HS-5 (cell line): ENCODE measurements at places on chromosomes 4 and X.

DNA sequence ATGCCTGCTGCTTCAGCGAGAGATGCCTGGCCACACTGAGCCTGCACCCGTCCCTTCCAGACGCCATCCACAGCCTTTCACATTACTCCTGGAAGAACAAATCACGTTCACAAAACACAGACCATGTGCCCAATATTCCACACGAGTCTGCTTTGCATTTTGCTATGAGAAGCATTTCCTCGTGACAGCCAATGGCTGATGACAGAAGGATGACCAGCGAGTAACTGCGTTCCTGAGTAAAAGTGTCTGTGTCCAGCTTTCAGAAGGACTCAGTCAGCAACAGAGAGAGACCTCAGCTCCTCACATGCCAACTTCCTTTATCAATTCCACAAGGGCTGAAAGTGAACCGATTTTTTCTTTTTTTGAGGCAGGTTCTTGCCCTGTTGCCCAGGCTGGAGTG lies 19.5 kb downstream of the NAT8L start:
- DNase-seq: no peak

DNA sequence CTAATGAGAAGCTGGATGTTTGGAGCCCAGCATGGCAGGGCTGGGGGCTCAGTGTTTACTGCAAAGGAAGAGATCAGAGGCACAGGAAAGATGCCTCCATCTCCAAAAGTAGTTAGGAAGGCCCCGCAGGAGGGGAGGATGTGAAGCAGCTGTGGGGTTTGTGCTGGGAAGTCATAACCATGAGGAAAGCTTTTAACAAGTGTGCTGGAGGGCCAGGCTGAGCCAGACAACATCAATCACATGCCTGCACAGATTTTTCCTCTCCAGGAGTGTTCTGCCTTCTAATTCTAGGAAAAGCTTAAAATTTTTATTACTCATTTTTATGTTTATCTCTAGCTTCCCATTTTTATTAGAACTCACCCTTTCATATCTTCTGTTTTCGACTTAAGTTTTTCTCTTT lies 65.4 kb downstream of the GPR82 start:
- DNase-seq: no peak

GRCh38 chrX:132631579-132632232 lies 142.9 kb upstream of the MBNL3 start:
- no peak for DNase-seq

DNA sequence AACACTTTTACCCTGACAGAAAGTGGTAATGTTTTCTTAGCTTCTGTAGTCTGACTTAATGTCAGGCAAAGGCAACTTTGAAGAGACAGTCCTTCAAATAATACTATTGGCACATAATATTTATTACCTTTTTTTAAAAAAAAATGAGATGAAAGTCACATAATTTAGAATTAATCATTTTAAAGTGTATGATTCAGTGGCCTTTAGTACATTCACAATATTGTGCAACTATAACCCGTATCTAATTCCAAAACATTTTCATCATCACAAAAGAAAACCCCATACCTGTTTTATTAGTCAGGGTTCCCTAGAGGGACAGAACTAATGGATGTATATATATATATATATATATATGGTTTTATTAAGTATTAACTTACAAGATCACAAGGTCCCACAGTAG lies 94.8 kb upstream of the TEX13A start:
- peak; percentile 31 for DNase-seq

GRCh38 chr4:109440948-109441347 lies 7.3 kb downstream of the SEC24B start:
- no peak for DNase-seq

- no peak for DNase-seq
Observed at GRCh38 chr4:60962286-60962685, 237.8 kb upstream of the ADGRL3 start.

- no peak for DNase-seq
Observed at GRCh38 chr4:162866565-162866964, 300.1 kb downstream of the NAF1 start.

GRCh38 chr4:85431156-85431555 lies 43.8 kb upstream of the ARHGAP24 start:
- DNase-seq: no peak

GRCh38 chr4:126361287-126361686 lies 1046.5 kb downstream of the FAT4 start:
- no peak for DNase-seq

DNA sequence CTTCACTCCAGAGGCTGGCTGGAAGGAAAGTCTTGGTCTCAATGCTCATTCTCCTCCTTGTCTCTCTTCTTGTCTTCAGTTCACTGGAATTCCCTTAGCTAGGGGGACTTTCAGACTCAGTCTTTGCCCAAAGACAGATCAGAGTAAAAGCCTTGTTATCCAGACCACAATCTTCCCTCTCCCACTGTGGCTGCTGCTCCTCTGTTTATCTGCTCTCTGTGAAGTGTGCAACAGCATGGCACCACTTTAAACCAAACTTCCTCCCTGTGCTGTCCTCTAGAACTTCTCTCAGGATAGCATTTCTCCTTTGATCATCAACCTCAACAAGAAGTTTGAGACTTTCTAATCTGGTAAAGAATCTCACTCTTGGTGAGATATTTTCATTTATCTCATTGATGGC lies 530.1 kb upstream of the SLIT2 start:
- DNase-seq: no peak

- peak; percentile 71 for DNase-seq
Observed at GRCh38 chr4:68369142-68369805, 19.4 kb upstream of the YTHDC1 start.

DNA sequence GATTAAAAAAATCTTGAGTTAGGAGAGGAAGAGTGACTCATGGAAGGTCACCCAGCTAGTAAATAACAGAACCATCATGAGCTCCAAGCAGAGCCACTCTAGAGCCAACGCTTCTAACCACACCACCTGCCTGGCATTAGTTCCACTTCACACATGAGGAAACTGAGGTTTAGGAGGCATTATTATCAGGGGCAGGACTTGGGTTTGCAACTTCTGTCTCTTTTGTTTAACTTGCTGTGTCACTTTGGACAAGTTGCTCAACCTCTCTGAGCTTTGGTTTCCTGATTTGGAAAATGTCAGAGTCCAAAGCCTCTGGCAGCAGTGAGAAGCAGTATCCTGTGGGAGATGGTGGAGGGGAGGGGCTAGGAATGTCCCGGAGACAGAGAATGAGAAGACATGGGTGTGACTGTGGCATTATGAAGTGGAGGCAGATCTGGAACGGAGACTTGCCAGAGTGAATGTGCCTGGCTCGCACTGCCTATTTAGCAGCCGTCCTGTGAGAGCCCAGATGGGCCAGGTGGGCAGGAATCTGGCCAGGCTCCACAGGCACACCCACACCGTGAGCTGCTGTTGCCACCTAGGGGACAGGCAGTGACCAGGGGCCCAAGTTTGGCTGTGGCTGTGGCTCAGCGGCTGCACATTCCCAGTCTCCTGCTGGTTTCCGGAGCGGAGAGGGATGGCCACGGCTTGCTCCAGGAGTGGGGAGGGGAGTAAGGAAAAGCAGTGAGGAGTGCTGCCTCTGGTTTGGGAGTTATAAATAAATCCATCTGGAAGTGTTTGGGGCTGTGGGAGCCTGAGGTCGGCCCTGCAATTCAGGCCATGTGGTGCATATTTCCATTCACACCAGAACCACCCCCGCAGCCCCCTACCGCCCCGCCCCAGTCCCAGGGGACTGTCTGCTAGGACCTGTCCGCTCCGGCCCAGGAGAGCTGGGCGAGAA lies 93.4 kb downstream of the NHSL2 start:
- no peak for DNase-seq

GRCh38 chr4:37902212-37902611 lies 11.3 kb downstream of the TBC1D1 start:
- no peak for DNase-seq

GRCh38 chr4:184189966-184190365 lies 27.7 kb downstream of the ENPP6 start:
- DNase-seq: no peak

GRCh38 chr4:88275516-88275915 lies 8.8 kb downstream of the PPM1K start:
- DNase-seq: no peak

DNA sequence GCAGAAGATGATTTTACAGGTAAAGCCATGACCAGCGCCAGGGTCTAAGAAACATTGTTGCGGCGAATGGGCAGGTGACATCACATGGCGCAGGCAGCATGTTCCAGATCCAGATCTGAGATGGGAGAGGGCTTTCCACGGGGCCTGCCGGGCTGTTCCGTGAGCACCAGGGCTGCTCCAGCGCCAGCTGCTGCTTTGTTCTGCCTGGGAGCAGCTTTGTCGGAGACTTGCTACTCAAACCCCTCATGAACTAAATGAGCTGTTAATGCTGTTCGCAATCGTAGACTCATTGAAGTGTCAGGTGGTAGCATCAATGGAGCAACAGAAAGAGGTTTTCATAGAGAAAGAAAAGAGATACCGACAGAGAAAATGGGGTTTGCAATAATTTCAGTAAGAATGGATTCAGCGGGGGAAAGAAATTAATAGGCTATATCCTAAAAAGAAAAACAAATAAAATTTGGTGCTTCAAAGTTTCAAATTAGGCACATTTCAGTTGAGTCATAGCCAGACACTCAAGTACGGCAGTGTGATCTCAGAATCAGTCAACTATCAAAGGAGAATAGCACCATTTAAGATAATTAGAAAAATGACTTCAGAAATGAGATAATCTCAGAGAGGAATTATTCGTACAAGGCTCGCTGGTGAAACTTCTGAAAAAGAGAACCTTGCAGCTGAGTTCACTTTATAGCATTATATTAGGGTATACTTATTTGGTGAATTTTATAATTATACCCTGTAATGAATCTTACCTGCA lies 23.9 kb downstream of the SORBS2 start:
- DNase-seq: no peak

DNA sequence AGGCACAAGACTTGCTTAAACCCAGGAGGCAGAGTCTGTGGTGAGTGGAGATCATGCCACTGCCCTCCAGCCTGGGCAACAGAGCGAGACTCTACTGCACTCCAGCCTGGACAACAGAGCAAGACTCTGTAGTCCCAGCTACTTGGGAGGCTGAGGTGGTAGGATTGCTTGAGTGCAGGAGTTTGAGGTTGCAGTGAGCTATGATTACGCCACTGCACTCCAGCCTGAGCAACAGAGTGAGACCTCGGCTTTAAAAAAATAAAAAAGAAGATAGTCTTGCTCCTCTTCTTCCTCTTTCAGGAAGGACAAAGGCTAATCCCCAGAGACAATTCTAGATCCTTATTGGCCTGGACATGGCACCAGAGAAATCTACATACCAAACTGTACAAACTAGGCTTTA lies 5.7 kb upstream of the PPEF2 start:
- no peak for DNase-seq

GRCh38 chr4:76197971-76198410 lies 15.6 kb downstream of the SCARB2 start:
- no peak for DNase-seq

GRCh38 chr4:151324752-151325110 lies 674 bp downstream of the SH3D19 start:
- DNase-seq: no peak

- no peak for DNase-seq
Observed at GRCh38 chrX:140510306-140510676, 5.4 kb upstream of the SOX3 start.

GRCh38 chrX:149248073-149248625 lies 257.0 kb downstream of the IDS start:
- no peak for DNase-seq

- no peak for DNase-seq
Observed at GRCh38 chr4:109701566-109702410, 1.5 kb downstream of the CASP6 start.
